ENCODE measurements at places on chromosomes 4 and X.

GRCh38 chr4:105666693-105667092 is 41.8 kb downstream of the INTS12 start:
- DNase-seq, result peak; percentile 14

GRCh38 chr4:67040315-67040714 is 505.0 kb downstream of the CENPC start:
- DNase-seq, result no peak

DNA sequence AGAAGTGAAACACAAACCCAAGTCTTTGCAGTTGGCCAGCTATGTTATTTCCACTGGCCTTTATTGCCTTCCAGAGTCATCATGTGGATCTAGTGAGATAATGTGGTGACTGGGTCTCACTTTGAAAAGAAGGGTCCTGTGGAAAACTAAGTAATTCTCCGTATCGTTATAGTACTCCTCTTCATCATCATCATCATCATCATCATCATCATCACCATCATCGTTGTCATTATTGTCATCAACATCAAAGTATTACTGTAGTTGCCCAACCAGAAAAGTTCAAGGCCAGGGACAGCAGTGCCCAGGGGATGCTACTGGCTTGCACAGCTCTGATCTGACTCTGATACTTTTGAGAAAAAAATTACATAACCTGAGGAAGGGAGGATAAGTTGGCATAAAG is 295.6 kb upstream of the F9 start:
- no peak for DNase-seq

GRCh38 chr4:15897577-15897976 is 41.0 kb downstream of the FGFBP1 start:
- DNase-seq, result no peak

DNA sequence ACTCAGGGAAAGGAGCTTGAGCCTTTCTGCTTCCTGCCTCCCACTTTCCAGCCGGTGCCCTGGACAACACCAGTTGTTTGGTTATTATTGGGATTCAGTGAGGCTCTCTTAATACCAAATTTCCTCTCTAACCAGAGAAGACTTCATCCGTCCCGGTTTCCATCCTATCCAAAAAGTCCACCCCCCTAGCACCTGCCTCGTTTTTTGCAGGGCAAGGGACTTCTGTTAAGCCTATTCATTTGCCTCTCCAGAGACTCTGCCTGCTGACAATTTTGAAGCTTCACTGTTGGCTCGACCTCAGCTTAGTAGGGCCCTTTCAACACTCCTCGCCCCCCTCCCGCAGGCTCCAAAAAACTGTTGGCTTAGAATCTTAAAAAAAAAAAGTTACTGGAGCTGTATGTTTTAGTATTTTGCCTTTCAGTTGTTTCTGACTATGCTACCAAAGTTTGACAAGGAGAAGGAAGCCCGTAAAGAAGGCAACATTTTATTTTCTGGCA is 779 bp upstream of the PRSS12 start:
- DNase-seq, result no peak

All from fibroblast of skin of abdomen (primary cell).